EH (cell line): ENCODE measurements at places on chromosomes 16 and 17.
A peak's percentile ranks its signal among the peaks of the same experiment; 100 is the strongest.

DNA sequence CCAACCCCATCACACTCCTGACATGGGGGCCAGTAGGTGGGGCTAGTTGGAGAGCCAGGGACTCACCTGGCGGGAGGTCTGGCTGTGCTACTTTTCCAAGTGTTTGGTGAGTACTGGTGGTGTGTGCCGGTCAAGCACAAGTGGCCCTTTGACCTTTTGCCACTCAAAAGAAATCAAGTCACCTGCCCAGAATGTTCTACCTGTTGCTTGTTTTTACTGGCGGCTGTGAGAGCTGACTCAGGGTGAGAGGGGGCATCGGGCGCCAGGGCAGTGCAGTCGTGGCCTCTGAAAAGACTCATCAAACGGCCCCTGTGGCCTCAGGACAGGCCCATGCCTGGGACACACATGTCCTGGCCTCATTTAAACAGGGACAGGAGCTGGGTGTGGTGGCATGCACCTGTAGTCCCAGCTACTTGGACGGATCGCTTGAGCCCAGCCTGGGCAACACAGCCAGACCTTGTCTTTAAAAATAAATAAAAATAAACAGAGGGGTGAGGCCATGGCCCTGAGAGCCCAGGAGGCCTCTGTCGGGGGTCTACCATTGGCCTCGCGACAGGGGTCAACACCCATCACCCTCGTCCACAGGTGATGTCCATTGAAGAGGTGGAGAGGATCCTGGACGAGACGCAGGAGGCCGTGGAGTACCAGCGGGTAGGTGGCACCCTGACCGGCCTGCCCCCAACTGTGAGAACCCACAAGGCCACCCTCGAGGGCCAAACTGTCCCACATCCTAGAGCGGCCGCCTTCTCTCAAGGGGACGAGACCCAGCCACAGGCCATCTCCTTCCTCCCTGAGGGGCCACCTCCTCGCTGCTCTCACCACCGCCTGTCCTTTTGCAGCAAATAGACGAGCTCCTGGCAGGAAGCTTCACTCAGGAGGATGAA is 5.0 kb downstream of the CHMP6 start:
- DNase-seq = no peak

DNA sequence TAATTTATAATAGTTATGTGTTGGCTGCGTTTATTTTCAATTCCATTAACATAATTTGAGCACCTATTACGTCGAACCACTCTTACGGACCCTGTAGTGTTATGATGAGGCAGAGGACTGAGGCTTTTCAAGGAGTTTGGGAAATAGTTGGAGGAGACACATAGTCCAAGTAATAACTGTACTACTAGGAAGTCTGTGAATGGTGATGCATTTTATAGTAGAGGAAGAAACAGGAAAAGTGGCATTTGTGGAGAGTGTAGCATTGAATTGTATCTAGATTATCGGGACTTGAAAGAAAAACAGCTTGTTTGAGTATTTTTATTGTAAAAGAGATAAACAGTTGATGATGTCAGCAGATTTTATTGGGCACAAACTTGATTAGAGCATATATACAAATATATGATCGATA is 1.7 kb downstream of the NFATC3 start:
- peak; percentile 35 for DNase-seq

GRCh38 chr17:8729860-8730259 is 14.8 kb downstream of the CCDC42 start:
- DNase-seq = no peak

GRCh38 chr16:86215233-86215978 is 294.9 kb upstream of the FOXF1 start:
- DNase-seq = no peak

- no peak for DNase-seq
Observed at GRCh38 chr16:66222756-66223155, 143.7 kb upstream of the CDH5 start.

DNA sequence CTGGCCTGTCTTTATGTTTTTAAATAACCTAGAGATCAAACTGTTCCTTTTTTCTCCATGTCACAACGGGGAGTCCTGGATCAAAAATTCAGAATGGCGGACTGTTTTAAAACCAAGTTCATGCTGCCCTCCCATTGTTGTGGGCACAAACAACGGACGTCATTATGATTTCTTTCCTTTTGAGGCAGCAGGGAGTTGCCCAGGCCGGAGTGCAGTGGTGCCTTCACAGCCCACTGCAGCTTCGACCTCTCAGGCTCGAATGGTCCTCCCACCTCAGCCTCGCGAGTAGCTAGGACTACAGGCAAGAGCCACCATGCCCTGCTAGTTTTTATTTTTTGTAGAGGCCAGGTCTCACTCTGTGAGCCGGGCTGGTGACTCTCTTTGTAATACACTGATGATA is 26.5 kb downstream of the NDE1 start:
- DNase-seq = no peak

GRCh38 chr16:59154295-59154694 is 420.2 kb upstream of the GOT2 start:
- no peak for DNase-seq

- no peak for DNase-seq
Observed at GRCh38 chr16:2710711-2711231, 9.3 kb downstream of the PRSS27 start.

- no peak for DNase-seq
Observed at GRCh38 chr17:48819466-48819865, 2.4 kb upstream of the TTLL6 start.

DNA sequence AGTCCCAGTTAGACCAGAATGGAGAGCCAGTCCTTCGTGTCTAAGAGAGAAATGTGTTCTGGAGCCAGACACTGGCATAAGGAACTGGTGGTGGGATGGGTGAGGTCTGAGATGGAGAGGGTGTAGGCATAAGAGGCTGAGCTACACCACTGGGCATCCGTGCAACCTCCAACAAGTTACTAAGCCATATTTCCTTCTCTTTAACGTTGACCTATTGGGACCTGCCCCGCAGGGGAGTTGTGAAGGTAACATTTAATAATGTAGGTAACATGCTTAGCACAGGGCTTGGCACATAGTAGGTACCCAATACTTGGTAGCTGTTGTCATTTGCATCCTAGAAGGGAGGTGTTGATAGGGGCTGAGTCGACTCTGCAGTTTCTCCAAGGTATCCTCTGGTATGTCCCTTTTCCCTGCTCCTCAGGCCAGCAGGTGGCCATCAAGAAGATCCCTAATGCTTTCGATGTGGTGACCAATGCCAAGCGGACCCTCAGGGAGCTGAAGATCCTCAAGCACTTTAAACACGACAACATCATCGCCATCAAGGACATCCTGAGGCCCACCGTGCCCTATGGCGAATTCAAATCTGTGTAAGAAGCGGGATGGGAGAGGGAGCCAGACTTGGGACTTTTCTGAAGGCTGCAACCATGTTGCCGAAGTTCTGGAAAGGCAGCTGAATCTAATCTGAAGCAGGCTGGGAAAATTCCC is 1.2 kb downstream of the MAPK7 start:
- DNase-seq = no peak

- no peak for DNase-seq
Observed at GRCh38 chr17:36939052-36939801, 2.0 kb downstream of the LHX1 start.
